ENCODE measurements at places on chromosomes 2 and 18.

DNA sequence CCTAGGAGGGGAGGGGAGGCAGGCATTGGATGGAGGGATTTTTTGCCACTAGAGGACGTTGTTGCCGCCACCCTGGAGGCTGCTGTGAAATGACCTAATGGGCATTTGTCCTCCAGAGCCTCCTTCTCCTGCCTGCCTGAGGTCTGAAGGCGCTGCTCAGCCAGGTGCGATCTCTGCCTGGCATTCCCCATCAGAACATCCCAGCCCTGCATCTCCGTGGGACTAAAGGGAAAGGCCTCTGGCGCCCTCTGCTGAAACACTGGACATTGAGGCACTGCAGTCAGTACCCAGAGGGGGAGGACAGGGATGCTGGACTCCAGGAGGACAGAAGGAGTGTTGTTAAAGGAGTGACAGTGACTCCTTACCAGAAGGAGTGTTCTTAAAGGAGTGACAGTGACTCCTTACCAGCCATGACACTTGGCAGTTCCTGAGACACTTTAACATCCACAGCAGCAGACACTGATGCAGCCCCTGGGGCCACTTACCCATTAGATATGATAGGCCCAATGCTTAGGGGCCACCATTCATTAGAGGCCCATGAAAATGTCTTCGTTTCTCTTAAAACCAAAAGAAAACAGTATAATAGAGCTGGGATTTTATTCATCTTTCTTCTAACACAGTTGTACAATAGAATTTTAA, 17.0 kb downstream of the THNSL2 start:
- peak; percentile 43 for DNase-seq

DNA sequence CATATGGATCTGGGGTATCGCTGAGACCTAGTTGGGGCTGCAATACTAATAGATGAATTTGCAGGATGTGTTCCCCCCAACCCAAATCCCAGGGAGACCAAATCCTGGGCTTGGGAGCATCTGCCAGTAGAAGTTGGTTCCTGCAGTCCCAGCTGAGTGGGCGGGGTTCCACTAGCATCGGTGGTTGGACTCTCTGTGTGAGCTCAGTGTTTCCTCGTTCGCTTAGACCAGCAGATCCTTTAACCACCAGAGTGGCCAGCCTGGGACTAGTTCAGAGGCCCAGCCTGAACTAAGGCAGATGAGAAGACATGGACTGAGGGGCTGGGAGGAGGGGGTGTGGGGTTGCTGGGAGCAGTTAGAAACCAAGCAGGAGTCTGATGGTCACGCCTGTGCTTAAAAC, 40.7 kb downstream of the PCARE start:
- DNase-seq = no peak

DNA sequence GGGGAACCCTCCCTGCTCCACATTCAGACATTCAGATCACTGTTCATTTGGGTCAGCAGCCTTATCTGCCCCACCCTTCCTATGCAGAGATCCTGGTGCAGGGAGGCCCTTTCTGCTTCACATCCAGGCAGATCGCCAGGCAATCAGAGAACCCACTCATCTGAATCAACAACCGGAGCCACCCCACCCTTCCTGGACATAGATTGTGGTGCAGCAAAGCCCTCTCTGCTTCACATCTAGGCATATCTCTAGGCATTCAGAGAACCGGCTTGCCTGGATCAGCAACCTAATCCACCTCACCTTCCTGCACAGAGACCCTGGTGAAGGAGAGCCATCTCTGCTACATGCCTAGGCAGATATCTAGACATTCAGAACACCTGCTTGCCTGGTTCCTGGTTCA, 184.5 kb upstream of the CNTNAP5 start:
- DNase-seq = no peak

DNA sequence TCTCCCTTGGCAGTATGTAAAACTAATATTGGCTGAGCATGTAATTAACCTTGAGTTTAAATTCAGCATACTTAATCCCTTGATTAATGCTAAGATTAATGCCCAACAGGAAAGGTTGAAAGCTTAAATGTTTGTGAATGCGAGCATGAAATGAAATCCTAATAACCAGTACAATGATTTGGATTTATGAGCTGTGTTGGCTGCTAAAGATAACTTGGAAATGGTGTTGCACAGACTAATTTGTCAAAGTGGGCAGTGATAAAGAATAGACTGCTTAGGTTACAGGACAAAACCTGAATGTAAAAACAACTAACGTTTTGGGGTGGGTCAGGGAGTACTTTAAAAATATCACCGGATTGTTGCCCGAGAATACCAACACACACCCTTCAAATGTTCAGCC, 70.6 kb downstream of the MGAT5 start:
- DNase-seq = no peak

DNA sequence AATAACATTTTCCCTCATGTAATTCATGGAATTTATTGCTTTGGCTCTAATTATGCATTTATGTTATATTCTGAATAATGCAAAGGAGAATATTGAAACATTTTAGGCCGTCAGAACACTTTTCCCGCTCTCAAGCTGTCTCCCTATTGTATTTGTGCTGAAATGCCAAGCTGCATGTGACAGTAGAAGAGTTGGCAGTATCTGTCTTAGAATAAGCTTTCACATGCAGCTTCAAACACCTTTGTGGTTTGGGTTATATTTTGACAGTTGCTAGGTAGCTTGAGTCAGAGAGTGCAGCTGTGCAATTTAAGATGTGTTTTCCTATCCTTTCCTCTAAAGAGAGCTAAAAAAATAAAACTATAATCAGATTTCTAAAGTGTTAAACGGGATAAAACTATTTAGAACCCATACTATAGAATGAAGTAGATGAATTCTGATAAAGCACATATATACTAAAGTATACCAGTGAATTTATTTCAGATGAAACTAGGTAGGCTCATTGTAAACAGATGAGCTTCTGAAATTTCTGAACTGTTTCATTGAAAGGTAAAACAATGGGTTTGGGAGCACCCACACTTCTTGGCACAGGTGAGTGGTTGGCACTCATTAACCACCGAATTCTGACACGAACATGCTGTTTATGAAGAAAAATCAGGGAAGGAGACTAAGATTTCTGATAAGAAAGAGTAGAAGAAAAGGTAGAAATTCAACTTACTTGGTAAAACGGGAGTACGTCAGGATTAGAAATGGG, 43.4 kb downstream of the PLCL1 start:
- DNase-seq = no peak

GRCh38 chr2:174334278-174334715, 457 bp upstream of the SP9 start:
- peak; percentile 36 for DNase-seq

DNA sequence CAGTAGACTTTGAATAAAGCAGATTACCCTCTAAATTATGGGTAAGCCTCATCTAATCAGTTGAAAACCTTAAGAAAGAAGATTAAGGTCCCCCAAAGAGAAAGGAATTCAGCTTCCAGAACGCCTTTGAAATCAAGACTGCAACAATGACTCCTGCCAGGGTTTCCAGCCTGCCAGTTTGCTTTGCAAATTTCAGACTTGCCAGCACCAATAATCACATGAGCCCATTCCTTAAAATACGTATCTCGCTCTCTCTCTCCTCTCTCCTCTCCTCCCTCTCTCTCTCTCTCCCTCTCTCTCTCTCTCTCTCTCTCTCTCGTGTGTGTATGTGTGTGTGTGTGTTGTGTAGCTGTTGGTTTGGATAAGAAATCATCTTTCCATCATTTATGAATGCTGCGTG, 184.2 kb downstream of the PDE1A start:
- no peak for DNase-seq

GRCh38 chr2:70807102-70807827, 13.1 kb downstream of the CLEC4F start:
- DNase-seq = no peak

GRCh38 chr2:73214120-73215035, at the start of gene SMYD5:
Gene SMYD5 (plus strand): TSS chr2:73214245. CDS start chr2:73214267, 22 bp downstream.
- DNase-seq = peak; percentile 73

- peak; percentile 75 for DNase-seq
These were observed 88.8 kb downstream of the EPAS1 start for GRCh38 chr2:46385786-46386577.

DNA sequence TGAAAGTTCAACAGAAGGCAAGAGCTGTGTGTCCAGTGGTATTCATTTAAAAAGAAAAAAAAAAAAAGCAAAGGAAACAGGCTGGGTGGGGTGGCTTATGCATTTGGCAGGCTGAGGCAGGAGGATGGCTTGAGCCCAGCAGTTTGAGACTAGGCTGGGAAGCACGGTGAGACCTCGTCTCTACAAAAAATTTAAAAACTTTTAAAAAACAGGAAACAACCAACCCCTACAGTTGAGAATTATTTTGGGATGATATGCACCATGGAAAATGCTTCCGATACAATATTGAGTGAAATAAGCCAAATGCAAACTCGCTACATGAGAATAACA, 31.2 kb downstream of the PTPN18 start:
- DNase-seq = no peak

- no peak for DNase-seq
These were observed 45.7 kb upstream of the RAPH1 start for GRCh38 chr2:203580844-203581243.

DNA sequence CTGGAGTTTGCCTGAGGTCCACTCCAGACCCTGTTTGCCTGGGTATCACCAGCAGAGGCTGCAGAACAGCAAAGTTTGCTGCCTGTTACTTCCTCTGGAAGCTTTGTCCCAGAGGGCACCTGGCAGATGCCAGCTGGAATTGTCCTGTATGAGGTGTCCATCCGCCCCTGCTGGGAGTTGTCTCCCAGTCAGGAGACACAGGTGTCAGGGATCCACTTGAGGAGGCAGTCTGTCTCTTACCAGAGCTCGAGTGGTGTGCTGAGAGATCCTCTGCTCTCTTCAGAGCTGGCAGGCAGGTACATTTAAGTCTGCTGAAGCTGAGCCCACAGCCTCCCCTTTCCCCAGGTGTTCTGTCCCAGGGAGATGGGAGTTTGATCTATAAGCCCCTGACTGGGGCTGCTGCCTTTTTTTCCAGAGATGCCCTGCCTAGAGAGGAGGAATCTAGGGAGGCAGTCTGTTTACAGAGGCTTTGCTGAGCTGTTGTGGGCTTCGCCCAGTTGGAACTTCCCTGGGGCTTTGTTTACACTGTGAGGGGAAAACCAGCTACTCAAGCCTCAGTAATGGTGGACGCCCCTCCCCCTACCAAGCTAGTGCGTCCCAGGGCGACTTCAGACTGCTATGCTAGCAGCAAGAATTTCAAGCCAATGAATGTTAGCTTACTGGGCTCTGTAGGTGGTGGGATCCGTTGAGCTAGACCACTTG, 34.7 kb downstream of the TFPI start:
- DNase-seq = no peak

- DNase-seq = no peak
These were observed 3.9 kb downstream of the NPAS2 start for GRCh38 chr2:100823665-100824438.

- DNase-seq = no peak
These were observed 103.7 kb downstream of the PLEKHM3 start for GRCh38 chr2:207921606-207922005.

GRCh38 chr18:13643261-13643751, 83.1 kb downstream of the FAM210A start:
- DNase-seq = no peak

- peak; percentile 25 for DNase-seq
These were observed 75.8 kb downstream of the DYNC1I2 start for GRCh38 chr2:171762879-171763573.

- DNase-seq = no peak
These were observed 2.9 kb upstream of the GAL3ST2 start for GRCh38 chr2:241773511-241774418.

DNA sequence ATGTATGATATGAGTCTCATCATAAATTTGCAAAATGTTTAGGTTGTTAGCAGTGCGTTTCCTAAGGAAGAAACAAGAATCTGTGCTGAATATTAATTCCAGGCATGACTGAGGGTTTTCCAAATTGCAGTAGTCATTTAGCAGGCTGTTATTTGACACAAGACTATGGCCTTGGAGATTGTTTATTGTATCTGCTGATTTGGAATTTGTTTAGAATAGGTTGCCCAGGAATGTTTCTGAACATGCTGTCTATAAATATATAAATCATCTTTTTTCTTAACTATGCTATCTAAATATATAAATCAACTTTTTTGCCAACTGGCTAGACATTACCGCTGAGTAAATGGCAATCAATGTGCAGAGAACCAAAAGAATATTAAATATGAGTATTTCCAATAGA, 90.9 kb downstream of the DOK6 start:
- DNase-seq = no peak

- no peak for DNase-seq
These were observed 172.5 kb upstream of the NETO1 start for GRCh38 chr18:73040247-73040646.
